ENCODE measurements at places on chromosomes 4 and X. TPM values are rescaled to one million over a fixed set of nuclear protein-coding genes. Genes with fewer than 3 reads are reported as not detected.

- no peaks in the 10 kb centered on the region for H3K36me3 ChIP-seq
- DNase-seq: no peak
- no peak overlapping the region for H3K4me3 ChIP-seq
- no peaks in the 10 kb centered on the region for H3K4me1 ChIP-seq
These were observed 32.3 kb downstream of the SUPT20HL1 start for GRCh38 chrX:24392709-24393108.

DNA sequence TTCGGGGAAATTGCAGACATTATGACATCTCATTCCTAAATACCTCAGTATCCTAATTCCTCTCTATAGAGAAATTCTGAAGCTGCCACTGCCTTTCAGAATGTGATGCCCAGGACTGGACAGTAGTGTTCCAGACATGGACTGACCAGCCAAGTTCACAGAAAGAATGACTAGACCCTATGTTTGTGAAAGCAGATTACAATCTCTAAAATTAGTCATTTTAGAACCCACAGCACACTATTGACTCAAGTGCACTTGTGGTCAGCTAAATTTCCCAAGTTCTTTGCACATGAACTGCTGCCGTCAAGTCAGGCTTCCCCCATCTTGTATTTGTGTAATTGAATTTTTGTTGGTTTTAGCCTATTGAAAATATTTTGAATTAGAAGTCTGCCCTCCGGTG lies 81.0 kb upstream of the ESX1 start:
- H3K4me1 ChIP-seq: no peaks in the 10 kb centered on the region
- H3K4me3 ChIP-seq: no peak overlapping the region
- no peak for DNase-seq
- no peaks in the 10 kb centered on the region for H3K36me3 ChIP-seq
- no peaks in the 10 kb centered on the region for H3K27me3 ChIP-seq

GRCh38 chrX:39261446-39262147 lies 460.3 kb downstream of the MID1IP1 start:
- no peak for DNase-seq
- H3K27me3 ChIP-seq: no peaks in the 10 kb centered on the region
- no peak overlapping the region for H3K4me3 ChIP-seq

DNA sequence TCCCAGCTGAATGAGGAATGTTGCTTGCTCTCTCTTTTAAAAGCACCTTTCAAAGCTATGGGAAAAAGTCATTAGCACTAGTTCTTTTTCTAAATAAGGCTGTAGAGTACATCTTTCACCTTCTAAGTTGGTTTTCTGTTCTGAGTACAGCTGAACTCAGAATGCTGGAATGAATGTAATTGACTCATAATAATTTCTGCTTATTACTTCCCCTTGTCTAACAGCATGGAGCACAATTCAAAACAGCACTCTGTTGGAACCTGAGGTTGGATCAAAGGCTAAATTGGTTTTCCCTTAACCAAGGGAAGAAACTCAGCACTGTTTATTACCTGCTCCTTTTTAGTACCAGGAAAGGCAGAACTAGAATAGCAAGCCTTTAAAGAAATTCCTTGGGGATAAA lies 33.5 kb upstream of the CYP2U1 start:
- H3K4me1 ChIP-seq: peaks cover 35% of the 10 kb centered on the region
- H3K4me3 ChIP-seq: no peak overlapping the region
- H3K36me3 ChIP-seq: no peaks in the 10 kb centered on the region
- DNase-seq: no peak

C4orf54 gene
- not detected for total RNA-seq

DNA sequence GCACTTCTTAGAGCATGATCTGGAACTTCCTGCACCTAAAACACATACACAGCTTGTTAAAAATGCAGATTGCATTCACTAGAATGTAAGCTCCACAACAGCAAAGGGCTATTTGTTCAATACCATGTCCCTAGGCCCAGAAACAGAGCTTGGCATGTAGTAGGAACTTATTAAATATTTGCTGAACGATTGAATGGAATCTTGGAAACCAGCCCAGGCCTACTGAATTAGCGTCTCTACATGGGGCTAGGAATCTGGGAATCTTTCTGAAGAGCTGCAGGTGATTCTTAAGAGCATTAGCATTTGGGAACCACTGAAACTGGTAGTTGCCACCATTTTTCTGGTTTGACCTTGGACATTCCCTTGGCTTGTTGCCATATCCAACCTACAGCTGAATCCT lies 234.1 kb downstream of the STIM2 start:
- H3K36me3 ChIP-seq: no peaks in the 10 kb centered on the region
- no peak for DNase-seq
- H3K4me3 ChIP-seq: no peak overlapping the region
- no peaks in the 10 kb centered on the region for H3K27me3 ChIP-seq

DNA sequence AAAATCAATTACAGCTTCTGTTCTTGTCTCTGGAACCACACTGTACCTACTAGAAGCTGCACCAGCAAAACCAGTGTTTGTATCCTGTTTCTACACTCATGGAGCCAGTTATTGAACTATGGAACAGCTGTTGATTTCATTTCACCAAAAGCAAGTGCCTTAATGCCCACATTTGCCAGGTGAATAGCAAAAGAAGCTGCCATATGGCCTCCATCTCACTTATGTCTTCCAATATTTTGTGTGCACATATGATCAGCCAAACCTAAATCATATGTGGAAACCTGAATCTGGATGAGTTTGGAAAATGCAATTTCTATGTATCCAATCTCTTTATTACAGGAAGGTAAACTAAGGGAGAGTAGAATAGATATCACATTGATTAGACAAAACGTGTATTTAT lies 415.8 kb upstream of the GRID2 start:
- H3K4me3 ChIP-seq: no peak overlapping the region
- no peak overlapping the region for H3K27ac ChIP-seq
- no peak for DNase-seq

FAM47A gene
- not detected for total RNA-seq

ADD1 gene
- 198 TPM for total RNA-seq

HERC5 gene
- 8.1 TPM for total RNA-seq

MAGEB10 gene
- not detected for total RNA-seq

DNA sequence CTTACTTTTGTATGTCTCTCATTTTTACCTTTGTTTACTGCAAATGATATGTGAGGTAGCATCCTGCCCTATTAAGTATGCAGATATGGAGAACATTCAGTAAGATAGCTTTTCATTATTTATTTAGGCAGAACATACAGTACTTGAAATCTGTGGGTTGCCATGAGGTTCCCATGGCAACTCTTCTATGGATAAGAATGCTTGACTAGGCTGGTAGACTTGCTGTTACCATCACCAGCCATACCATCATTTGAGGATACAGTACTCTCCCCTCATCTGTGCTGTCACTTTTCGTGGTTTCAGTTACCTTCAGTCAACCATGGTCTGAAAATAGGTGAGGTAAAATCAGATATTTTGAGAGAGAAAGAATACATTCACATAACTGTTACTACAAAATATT lies 56.7 kb downstream of the NAF1 start:
- no peaks in the 10 kb centered on the region for H3K27me3 ChIP-seq
- no peak for DNase-seq
- H3K4me3 ChIP-seq: no peak overlapping the region
